ENCODE measurements at places on chromosomes 3 and 15. TPM values are rescaled to one million over a fixed set of nuclear protein-coding genes. Genes with fewer than 3 reads are reported as not detected.

The SLC4A7 gene
- 176 TPM for total RNA-seq

GRCh38 chr3:155420881-155421486 lies 127.5 kb upstream of the STRIT1 start:
- H3K27me3 ChIP-seq = no peaks in the 10 kb centered on the region
- no peaks in the 10 kb centered on the region for H3K36me3 ChIP-seq
- H3K27ac ChIP-seq = no peak overlapping the region
- DNase-seq = no peak
- H3K4me1 ChIP-seq = no peaks in the 10 kb centered on the region

The PLSCR4 gene
- 148 TPM for total RNA-seq

The MCF2L2 gene
- total RNA-seq = 1.5 TPM

DNA sequence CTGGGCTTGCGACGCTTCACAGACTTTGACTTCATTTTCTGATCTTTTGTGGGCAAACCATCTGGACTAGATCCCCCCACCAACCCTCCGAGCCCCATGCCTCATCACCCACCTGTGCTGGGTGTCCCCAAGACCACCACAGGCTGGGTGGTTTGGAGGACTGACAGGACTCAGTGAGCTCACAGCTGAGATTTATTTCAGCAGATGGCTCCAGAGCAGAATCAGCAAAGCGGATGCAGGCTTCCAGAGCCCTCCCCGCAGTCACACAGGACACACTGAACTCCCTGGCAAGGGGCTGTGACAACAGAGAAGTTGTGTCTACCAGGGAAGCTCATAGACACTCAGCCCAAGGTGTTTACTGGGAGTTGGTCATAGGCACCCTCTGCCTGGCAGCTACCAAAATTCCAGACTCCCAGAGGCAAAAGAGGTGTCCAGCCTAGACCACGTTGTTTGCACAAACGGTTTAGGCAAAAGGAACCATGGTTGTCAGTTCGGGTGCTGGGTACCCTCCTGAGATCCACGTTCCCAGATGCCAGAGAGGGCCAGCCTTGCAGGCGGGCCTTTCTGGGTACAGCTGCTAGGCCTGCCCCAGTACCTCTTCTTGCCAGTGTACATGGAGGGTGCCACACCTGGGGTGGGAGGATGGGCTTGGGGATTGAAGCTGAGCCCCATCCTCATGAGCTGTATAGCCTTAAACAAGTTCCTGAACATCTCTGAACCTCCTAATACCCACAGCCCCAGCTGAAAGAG lies 170.3 kb downstream of the NSMCE3 start:
- DNase-seq = no peak
- H3K27me3 ChIP-seq = no peaks in the 10 kb centered on the region
- no peaks in the 10 kb centered on the region for H3K36me3 ChIP-seq

The LRRC15 gene
- total RNA-seq = 0.27 TPM

GRCh38 chr15:75059607-75060006 lies 36.2 kb downstream of the PPCDC start:
- no peaks in the 10 kb centered on the region for H3K36me3 ChIP-seq
- no peak overlapping the region for H3K27ac ChIP-seq

- no peaks in the 10 kb centered on the region for H3K4me1 ChIP-seq
- H3K27ac ChIP-seq = no peak overlapping the region
- H3K27me3 ChIP-seq = no peaks in the 10 kb centered on the region
- H3K4me3 ChIP-seq = no peak overlapping the region
- no peaks in the 10 kb centered on the region for H3K36me3 ChIP-seq
These were observed 9.5 kb downstream of the MAPK6 start for GRCh38 chr15:52028431-52029093.

- H3K36me3 ChIP-seq = no peaks in the 10 kb centered on the region
- H3K27me3 ChIP-seq = no peaks in the 10 kb centered on the region
- H3K4me1 ChIP-seq = no peaks in the 10 kb centered on the region
- H3K4me3 ChIP-seq = no peak overlapping the region
These were observed 238.4 kb upstream of the TBC1D5 start for GRCh38 chr3:17980863-17981262.

The ANKRD63 gene
- not detected for total RNA-seq

DNA sequence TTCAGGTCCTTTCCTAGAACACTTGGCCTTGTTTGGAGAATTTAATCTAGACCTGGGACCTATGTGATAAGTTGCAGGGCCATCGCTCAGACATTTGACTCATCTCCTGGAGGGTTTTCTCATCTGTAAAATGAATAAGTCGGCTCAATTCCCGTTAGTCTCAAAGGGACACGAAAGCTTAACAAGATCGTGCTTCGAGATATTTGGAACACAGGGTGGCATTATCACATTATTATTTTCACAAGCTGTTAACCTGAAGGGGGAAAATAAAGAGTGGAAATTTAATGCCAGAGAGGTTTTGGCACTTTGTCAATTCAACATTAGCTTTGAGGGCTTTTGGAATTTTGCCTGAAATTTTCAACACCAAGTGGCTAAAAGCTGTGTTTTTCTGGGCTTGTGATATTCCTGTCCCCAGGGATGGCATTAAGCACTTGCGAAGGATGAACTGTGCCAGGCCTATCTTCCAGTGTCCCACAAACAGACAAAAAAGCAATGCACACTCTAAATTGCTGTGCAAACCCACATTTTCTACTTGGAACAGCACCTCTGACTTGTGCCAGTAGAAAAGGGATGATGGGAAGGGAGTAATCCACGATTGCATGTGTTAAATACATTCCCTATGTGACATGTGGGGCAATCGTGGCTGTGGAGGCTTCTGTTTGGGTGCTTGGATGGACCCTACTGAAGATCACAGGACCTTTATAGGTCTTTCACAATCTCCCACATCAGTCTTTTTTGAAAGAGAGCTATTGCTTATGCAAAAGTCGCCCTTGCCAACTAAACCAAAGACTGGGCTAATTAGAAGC lies 478.7 kb downstream of the MFSD1 start:
- no peak overlapping the region for H3K27ac ChIP-seq
- DNase-seq = no peak
- no peaks in the 10 kb centered on the region for H3K36me3 ChIP-seq
- no peaks in the 10 kb centered on the region for H3K4me1 ChIP-seq
- H3K27me3 ChIP-seq = no peaks in the 10 kb centered on the region

- H3K4me3 ChIP-seq = no peak overlapping the region
- H3K4me1 ChIP-seq = no peaks in the 10 kb centered on the region
- peak overlapping the region; percentile 20 for H3K27ac ChIP-seq
- H3K27me3 ChIP-seq = no peaks in the 10 kb centered on the region
- peaks cover 77% of the 10 kb centered on the region for H3K36me3 ChIP-seq
These were observed 47.8 kb downstream of the DHX30 start for GRCh38 chr3:47850564-47851410.

- peaks cover 3% of the 10 kb centered on the region for H3K4me1 ChIP-seq
- no peaks in the 10 kb centered on the region for H3K27me3 ChIP-seq
- H3K4me3 ChIP-seq = peak overlapping the region; percentile 81
- peak overlapping the region; percentile 85 for H3K27ac ChIP-seq
These were observed 557 bp downstream of the ELL3 start for GRCh38 chr15:43776101-43776717.

The NDUFAF3 gene
- 164 TPM for total RNA-seq

The CYP1A2 gene
- not detected for total RNA-seq

DNA sequence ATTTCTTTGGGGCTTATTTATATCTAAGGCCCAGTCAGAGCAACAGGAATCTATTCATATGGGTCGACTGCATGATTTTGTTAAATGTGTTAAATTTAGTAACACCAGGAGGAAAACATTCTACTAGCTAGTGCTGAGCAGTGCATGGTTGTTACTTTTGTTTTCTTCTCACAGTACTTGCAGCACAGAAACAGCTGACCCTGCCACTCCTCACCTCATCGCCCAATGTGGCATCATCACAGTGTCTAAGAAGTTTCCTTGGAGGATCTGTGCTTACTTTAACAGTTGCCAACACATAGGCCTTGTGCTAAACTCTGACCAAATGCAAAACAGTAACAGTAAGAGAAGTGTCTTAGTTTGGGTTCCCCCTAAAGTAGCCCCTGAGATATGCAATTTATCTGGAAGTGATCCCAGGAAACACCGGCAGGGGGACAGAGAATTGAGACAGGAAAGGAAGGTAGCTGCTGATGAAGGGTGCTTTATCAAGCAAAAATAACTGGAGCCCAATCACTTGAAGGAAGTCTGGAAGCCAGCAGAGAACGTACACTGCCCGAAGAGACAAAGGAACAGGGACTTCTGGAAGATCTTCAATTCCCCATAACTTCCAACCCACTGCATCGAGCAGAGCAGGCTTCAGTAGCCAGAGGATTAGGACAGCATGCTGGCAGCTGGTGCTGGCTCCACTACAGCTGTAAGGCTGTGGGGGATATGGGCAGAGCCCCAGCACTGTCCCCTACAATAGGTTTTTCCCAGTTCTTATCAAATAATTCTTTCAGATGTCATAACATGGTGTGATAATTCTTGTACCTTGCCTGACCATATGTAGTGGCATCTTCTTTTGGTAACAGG lies 36.0 kb upstream of the ULK4 start:
- H3K27me3 ChIP-seq = no peaks in the 10 kb centered on the region
- DNase-seq = no peak
- H3K27ac ChIP-seq = peak overlapping the region; percentile 57

GRCh38 chr3:27607370-27607769 lies 114.8 kb downstream of the EOMES start:
- H3K27ac ChIP-seq = no peak overlapping the region
- H3K4me1 ChIP-seq = no peaks in the 10 kb centered on the region
- no peak overlapping the region for H3K4me3 ChIP-seq
- H3K27me3 ChIP-seq = no peaks in the 10 kb centered on the region
- no peaks in the 10 kb centered on the region for H3K36me3 ChIP-seq
- no peak for DNase-seq

- H3K27me3 ChIP-seq = no peaks in the 10 kb centered on the region
- peak overlapping the region; percentile 32 for H3K4me3 ChIP-seq
- DNase-seq = peak; percentile 53
- H3K27ac ChIP-seq = peak overlapping the region; percentile 91
- peaks cover 28% of the 10 kb centered on the region for H3K4me1 ChIP-seq
These were observed 149.5 kb downstream of the SMAD6 start for GRCh38 chr15:66851311-66852063.

GRCh38 chr3:154884952-154885351 lies 195.2 kb upstream of the MME start:
- no peaks in the 10 kb centered on the region for H3K36me3 ChIP-seq
- no peaks in the 10 kb centered on the region for H3K27me3 ChIP-seq
- no peak overlapping the region for H3K27ac ChIP-seq
- no peak overlapping the region for H3K4me3 ChIP-seq
- H3K4me1 ChIP-seq = no peaks in the 10 kb centered on the region

- H3K4me3 ChIP-seq = no peak overlapping the region
- H3K27ac ChIP-seq = no peak overlapping the region
- no peak for DNase-seq
- no peaks in the 10 kb centered on the region for H3K27me3 ChIP-seq
- no peaks in the 10 kb centered on the region for H3K36me3 ChIP-seq
These were observed 61.2 kb downstream of the CLDN1 start for GRCh38 chr3:190261015-190261414.

The DAG1 gene
- 171 TPM for total RNA-seq

GRCh38 chr3:64954995-64955636 lies 267.3 kb upstream of the ADAMTS9 start:
- no peak overlapping the region for H3K4me3 ChIP-seq
- peak; percentile 29 for DNase-seq
- H3K27ac ChIP-seq = peak overlapping the region; percentile 53
- no peaks in the 10 kb centered on the region for H3K27me3 ChIP-seq

DNA sequence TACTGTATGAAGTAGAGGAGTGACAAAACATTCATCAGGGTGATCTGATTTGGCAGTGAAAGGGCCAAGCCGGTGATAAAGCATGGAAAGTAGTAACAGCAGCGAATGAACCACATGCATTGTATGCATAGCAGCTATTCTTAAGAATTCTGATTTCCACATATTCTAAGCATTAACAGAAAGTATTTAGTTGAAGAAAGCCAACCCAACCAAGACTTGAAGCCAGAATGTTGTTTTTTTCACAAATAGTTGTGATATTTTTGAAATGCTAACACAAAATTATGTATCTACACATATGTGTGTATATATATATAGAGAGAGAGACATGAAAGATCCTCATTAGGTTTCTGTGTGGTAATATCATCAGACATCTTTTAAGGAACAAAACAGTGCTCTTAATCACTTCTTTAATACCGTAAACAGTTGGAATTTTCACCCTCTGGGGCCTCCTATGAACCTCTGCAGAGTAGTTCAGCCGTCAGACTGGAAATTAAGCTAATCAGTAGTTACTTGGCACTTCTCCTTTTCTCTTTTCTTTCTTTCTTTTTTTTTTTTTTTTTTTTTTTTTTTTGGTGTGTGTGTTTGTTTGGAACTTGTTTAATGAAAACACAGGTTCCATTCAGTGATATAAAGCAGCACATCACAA lies 139.6 kb downstream of the CMSS1 start:
- peak overlapping the region; percentile 75 for H3K27ac ChIP-seq
- no peak for DNase-seq
- peaks cover 23% of the 10 kb centered on the region for H3K4me1 ChIP-seq
- H3K4me3 ChIP-seq = no peak overlapping the region
- no peaks in the 10 kb centered on the region for H3K27me3 ChIP-seq
- no peaks in the 10 kb centered on the region for H3K36me3 ChIP-seq

The LMCD1 gene
- total RNA-seq = 813 TPM

- DNase-seq = no peak
- no peak overlapping the region for H3K27ac ChIP-seq
- H3K27me3 ChIP-seq = no peaks in the 10 kb centered on the region
- H3K36me3 ChIP-seq = no peaks in the 10 kb centered on the region
- H3K4me3 ChIP-seq = no peak overlapping the region
These were observed 24.9 kb upstream of the THRB start for GRCh38 chr3:24519368-24520100.

The DAZL gene
- total RNA-seq = not detected

- H3K4me1 ChIP-seq = peaks cover 7% of the 10 kb centered on the region
- no peak overlapping the region for H3K4me3 ChIP-seq
- no peaks in the 10 kb centered on the region for H3K27me3 ChIP-seq
- DNase-seq = no peak
- no peak overlapping the region for H3K27ac ChIP-seq
These were observed 12.7 kb upstream of the CLDN16 start for GRCh38 chr3:190375246-190375645.

- no peak overlapping the region for H3K27ac ChIP-seq
- H3K4me1 ChIP-seq = no peaks in the 10 kb centered on the region
- H3K36me3 ChIP-seq = no peaks in the 10 kb centered on the region
- H3K4me3 ChIP-seq = no peak overlapping the region
These were observed 463.1 kb downstream of the TBL1XR1 start for GRCh38 chr3:176734146-176734545.

DNA sequence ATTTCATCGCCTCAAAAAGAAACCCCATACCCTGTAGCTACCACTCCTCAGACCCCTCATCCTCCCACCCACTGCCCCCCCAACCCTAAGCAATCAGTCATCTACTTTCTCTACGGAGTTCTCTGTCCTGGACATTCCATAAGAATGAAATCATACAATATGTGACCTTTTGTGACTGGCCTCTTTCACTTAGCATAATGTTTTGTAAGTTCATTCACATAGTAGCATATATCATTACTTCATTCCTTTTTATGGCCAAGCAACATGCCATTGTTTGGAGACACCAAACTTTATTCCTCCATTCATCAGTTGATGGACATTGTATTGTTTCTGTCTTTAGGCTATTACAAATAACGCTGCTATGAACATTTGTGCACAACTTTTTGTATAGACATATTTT lies 64.2 kb downstream of the TNIK start:
- H3K27me3 ChIP-seq = no peaks in the 10 kb centered on the region
- H3K4me3 ChIP-seq = no peak overlapping the region
- no peak for DNase-seq
- H3K4me1 ChIP-seq = no peaks in the 10 kb centered on the region
- no peak overlapping the region for H3K27ac ChIP-seq

- H3K36me3 ChIP-seq = no peaks in the 10 kb centered on the region
- H3K27ac ChIP-seq = no peak overlapping the region
- no peaks in the 10 kb centered on the region for H3K27me3 ChIP-seq
- no peak for DNase-seq
These were observed 824.1 kb downstream of the FHIT start for GRCh38 chr3:60427109-60427508.

The BSN gene
- 0.35 TPM for total RNA-seq

- peaks cover 12% of the 10 kb centered on the region for H3K36me3 ChIP-seq
- DNase-seq = peak; percentile 6
- no peak overlapping the region for H3K27ac ChIP-seq
- no peaks in the 10 kb centered on the region for H3K27me3 ChIP-seq
- H3K4me1 ChIP-seq = no peaks in the 10 kb centered on the region
These were observed 188.1 kb downstream of the BBX start for GRCh38 chr3:107710851-107711250.

All from thoracic aorta (tissue), 2 donors.